ENCODE measurements at places on chromosomes 1 and 21. TPM values are rescaled to one million over a fixed set of nuclear protein-coding genes. Genes with fewer than 3 reads are reported as not detected.

OR2M3 gene
- total RNA-seq = not detected

ENAH gene
- total RNA-seq = 184 TPM

ARHGEF10L gene
- total RNA-seq = 46.8 TPM

VSIG8 gene
- not detected for total RNA-seq

CLCC1 gene
- 16.6 TPM for total RNA-seq

DNA sequence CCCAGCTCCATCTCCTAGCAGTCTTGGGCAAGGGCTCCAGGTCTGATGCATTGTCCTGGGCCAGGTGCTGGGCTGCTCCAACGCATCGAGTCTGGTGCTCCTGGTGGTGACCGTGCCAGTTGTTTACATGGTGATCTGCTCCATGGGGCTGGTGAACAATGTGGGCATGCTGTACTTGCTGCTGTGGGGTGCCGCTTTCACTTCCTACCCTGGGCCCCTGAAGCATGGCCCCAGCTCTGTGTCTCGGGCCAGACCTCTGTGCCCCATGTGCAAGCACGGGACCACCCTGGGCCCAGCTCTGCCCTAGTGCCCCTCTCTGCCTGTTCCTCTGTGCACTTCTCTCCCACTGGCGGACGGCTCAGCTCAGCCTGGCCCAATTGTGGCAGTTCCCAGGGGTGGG, 119.4 kb downstream of the MAST2 start:
- no peaks in the 10 kb centered on the region for H3K36me3 ChIP-seq
- no peak for DNase-seq

GRCh38 chr21:44793592-44794374, 7.8 kb downstream of the UBE2G2 start:
- H3K27ac ChIP-seq = 0 out of 2 replicates have a peak overlapping the region, but pooled peaks have one; percentile 3
- H3K27me3 ChIP-seq = no peaks in the 10 kb centered on the region
- H3K4me3 ChIP-seq = no peak overlapping the region
- no peak for DNase-seq
- H3K36me3 ChIP-seq = peaks cover 3% of the 10 kb centered on the region

- H3K4me1 ChIP-seq = peaks cover 24% of the 10 kb centered on the region
- H3K4me3 ChIP-seq = no peak overlapping the region
- H3K36me3 ChIP-seq = no peaks in the 10 kb centered on the region
Observed at GRCh38 chr1:25566730-25567341, 23.4 kb downstream of the LDLRAP1 start.

- H3K27me3 ChIP-seq = no peaks in the 10 kb centered on the region
- peaks cover 22% of the 10 kb centered on the region for H3K4me1 ChIP-seq
- H3K4me3 ChIP-seq = no peak overlapping the region
Observed at GRCh38 chr1:1360506-1361169, 2.3 kb upstream of the MXRA8 start.

DNA sequence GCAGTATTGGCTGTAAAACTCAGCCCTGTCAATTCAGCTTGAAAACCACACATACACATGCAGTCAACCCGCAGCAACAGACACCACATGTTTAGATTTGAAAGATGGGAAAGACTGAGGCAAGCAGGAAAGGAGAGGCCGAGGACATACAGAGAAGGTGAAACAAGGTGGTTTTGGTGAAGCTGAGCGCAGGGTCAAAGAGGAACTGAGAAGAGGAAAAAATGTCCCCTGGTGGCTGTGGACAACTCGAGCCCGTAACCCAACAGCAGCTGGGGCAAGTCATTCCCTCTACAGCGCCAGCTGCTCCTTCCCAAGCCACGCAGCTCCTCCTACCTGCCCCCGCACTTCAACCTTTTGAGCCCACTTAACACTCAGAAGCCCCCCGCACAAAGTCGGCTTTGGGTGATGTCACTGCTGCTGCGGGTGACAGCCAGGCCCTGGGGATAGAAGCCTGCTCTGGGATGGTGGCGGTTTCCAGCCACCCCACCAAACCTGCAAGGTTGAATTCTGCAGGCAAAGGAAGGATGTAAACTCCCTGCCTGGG, 63.0 kb downstream of the KCNN3 start:
- H3K4me3 ChIP-seq = no peak overlapping the region
- H3K27ac ChIP-seq = no peak overlapping the region
- no peaks in the 10 kb centered on the region for H3K36me3 ChIP-seq
- H3K4me1 ChIP-seq = no peaks in the 10 kb centered on the region
- DNase-seq = no peak

DNA sequence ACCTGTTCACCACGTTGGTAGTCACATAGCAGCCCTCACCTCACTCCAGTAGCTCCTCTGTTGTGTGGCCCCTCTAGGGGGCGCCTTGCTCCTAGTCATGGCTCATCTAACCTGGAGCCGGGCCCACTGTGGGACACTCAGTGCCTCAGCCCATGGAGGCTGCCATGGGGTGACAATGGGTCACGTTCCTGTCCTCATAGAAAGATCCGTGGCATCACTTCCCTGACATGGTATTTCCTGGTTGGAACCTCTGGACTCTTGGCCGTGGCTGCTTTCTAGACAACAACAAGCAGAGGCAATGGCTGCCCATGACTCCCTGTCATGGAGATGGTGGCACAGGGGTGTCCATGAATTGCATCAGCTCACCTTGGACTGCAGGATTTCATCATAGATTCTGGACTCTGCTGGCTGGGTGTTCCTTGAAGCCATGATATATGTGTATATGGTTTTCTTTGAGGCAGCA, 27.5 kb upstream of the SLAMF6 start:
- H3K4me3 ChIP-seq = no peak overlapping the region
- H3K27me3 ChIP-seq = no peaks in the 10 kb centered on the region
- no peaks in the 10 kb centered on the region for H3K4me1 ChIP-seq
- DNase-seq = peak; percentile 80
- no peak overlapping the region for H3K27ac ChIP-seq

- H3K27ac ChIP-seq = no peak overlapping the region
- H3K27me3 ChIP-seq = no peaks in the 10 kb centered on the region
- H3K36me3 ChIP-seq = no peaks in the 10 kb centered on the region
- no peak for DNase-seq
- H3K4me3 ChIP-seq = no peak overlapping the region
Observed at GRCh38 chr1:232020352-232020751, 393.8 kb downstream of the DISC1 start.
